Inflammatory macrophage treated with lipopolysaccharide for 4 hours (primary cell): ENCODE measurements at places on chromosomes 13 and 19.

GRCh38 chr19:16051254-16052025 lies 24.9 kb upstream of the TPM4 start:
- peak; percentile 39 for DNase-seq

- DNase-seq = no peak
Observed at GRCh38 chr19:9037400-9038062, 27.3 kb upstream of the MUC16 start.

- DNase-seq = peak; percentile 78
Observed at GRCh38 chr13:114068656-114069318, 63.6 kb downstream of the RASA3 start.

GRCh38 chr19:22517496-22518411 lies 95.6 kb upstream of the ZNF98 start:
- no peak for DNase-seq

GRCh38 chr13:76890021-76890420 lies 3.8 kb upstream of the KCTD12 start:
- no peak for DNase-seq

- no peak for DNase-seq
Observed at GRCh38 chr19:7483720-7484201, 5.1 kb downstream of the PEX11G start.

- DNase-seq = no peak
Observed at GRCh38 chr13:45926741-45927140, 75.2 kb upstream of the SIAH3 start.

GRCh38 chr13:61770681-61771080 lies 355.0 kb upstream of the PCDH20 start:
- no peak for DNase-seq

GRCh38 chr13:21800837-21801616 lies 130.2 kb downstream of the FGF9 start:
- no peak for DNase-seq

DNA sequence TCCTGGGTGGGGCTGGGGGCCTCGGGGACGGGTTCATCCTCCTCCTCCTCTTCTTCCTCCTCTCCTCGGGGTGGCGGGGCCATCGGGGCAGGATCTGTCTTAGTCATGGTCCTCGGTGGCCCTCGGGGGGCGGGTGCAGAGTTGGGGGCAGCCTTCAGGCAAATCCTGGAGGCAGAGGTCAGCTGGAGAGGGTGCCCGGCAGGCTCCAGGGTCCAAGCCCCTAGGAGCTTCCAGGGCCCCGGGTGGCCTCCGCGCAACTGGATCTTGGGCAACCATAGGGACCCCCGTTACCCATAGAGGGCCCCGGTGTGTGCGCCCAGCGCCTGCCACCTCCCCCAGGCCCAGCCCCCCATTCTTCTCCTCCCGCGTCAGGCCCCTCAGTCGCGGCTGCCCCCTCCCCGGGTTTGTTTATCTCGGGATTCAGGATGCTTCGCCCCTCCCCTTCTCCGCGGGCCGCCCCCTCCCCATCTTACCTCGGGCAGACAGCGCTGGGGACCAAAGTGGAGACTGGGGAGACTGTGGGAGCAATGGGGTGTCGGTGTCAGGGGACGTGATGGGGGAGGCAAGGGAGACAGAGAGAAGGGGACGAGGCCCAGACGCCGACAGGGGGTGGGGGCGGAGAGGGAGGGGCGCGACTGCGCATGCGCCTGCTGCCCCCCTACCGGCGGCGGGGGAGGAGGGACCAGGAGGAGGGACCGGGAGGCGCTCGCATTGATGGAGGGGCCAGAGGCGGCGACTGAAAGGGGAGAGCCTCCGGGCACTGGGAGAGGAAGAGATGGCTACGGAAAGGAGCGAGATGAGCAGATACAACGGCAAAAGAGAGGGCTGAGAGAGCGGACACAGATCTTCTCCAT lies at the start of gene CLIP3:
CLIP3 (minus strand) TSS at position 623 of the 854 bp plus-strand sequence; CDS start at position 107, 516 bp downstream.
- no peak for DNase-seq

- no peak for DNase-seq
Observed at GRCh38 chr13:87906411-87906810, 235.2 kb downstream of the SLITRK5 start.

DNA sequence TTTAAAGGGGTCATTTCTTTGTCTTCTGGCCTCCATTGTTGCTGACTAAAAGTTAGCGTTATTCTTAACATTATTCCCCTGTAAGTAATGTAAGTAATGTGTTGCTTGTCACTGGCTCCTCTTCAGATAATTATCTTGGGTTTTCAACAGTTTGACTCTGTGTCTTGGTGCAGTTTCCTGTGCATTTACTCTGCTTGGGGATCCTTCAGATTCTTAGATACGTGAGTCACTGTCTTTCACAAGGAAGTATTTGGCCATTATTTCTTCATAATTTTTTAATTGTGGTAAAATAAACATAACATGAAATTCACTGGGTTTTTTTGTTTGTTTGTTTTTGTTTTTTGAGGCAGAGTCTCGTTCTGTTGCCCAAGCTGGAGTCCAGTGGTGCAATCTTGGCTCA lies 13.5 kb upstream of the OR7D2 start:
- no peak for DNase-seq

GRCh38 chr19:35704218-35704617 lies at the start of gene ZBTB32:
ZBTB32 (plus strand) TSS chr19:35704558; CDS start chr19:35714627, 10,069 bp downstream.
- peak; percentile 34 for DNase-seq

GRCh38 chr13:44812818-44813217 lies 176.5 kb downstream of the NUFIP1 start:
- no peak for DNase-seq

GRCh38 chr13:112752711-112753541 lies 63.1 kb downstream of the ATP11A start:
- DNase-seq = no peak

GRCh38 chr13:25169951-25170553 lies 2.0 kb downstream of the AMER2 start:
- no peak for DNase-seq

- DNase-seq = no peak
Observed at GRCh38 chr19:10553943-10554381, 10.3 kb downstream of the ATG4D start.
